ENCODE measurements at places on chromosomes 1 and 21.

DNA sequence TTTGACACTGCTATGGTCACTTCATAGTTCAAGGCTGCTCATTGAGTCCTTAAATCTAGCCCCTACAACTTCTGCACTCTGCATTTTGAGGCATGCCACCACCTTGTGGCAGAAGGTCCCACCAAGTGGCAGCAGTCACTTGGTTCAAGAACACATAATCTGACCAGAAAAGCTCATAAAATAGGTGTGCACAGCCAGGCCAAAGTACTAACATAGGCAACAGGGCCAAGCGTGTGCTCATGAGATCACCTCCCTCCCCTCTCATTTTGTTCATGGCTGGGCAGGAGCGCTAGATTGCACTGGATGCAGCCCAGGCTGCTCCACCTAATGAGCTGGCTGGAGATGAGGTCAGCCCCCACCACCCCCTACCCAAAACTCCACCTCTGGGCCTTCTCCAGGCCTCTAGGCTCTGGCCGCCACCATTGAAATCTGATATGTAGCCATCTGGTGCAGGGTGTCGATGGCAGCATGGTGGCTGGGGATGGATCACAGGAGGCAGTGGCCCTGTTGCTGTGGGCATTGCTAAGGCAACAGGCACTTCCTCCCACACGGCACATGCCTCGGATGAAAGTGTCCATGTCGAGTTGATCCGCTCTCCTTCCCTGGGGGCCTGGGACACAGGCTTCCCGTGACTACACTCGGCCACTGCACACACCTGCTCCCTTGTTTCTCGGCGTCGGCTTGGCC lies 193.2 kb downstream of the TRABD2B start:
- DNase-seq = no peak

- DNase-seq = peak; percentile 89
Observed at GRCh38 chr1:42913426-42914091, 45.1 kb downstream of the SLC2A1 start.

GRCh38 chr1:211723273-211723672 lies 47.9 kb upstream of the NEK2 start:
- DNase-seq = no peak

GRCh38 chr21:44932408-44933181 lies 7.2 kb upstream of the SLX9 start:
- DNase-seq = no peak

DNA sequence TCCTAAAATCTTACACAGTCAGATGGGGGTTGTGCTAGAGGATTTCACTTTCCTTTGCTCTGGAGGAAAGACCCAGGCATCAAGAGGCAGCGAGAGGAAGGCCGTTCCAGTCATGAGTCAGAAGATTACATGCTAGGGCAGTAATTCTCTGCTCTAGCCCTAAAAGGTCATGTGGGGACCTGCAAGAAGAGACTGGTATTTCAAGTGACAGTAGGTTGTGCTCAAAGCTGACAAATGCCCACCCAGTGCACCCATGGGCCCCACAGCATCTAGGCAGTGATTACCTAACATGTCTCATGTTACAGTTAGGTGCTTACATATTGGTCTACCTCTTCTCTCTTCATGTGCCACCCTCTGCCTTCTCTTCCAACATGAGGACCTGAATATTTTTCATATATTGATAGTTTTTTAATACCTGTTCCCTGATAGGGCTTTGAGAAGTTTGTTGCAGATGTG lies 99.7 kb upstream of the BEND5 start:
- DNase-seq = peak; percentile 56

- DNase-seq = no peak
Observed at GRCh38 chr1:85378534-85378933, 86.4 kb downstream of the DDAH1 start.

GRCh38 chr1:180211860-180212229 lies 18.2 kb upstream of the LHX4 start:
- DNase-seq = no peak

DNA sequence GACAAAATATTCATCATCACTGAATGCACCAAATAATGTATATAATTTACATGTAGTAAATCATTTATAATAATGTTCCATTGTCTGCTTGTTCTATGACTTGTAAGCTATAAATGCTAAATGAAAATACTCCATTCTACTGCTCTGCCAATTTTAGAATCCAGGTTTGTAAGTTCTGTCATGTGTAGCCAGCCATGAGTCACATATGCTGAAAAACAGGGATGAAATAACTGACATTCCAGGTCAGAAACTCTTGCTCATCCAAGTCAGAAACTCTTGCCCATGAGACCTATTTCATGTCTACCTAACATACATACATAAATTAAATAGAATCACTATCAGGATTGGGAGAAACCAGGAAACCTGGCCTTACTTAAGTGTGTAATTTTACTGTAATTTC lies 95.6 kb downstream of the ASH1L start:
- peak; percentile 81 for DNase-seq

- peak; percentile 74 for DNase-seq
Observed at GRCh38 chr1:245797592-245798348, 643.0 kb downstream of the KIF26B start.

GRCh38 chr1:212149566-212149965 lies 114.0 kb downstream of the DTL start:
- no peak for DNase-seq

DNA sequence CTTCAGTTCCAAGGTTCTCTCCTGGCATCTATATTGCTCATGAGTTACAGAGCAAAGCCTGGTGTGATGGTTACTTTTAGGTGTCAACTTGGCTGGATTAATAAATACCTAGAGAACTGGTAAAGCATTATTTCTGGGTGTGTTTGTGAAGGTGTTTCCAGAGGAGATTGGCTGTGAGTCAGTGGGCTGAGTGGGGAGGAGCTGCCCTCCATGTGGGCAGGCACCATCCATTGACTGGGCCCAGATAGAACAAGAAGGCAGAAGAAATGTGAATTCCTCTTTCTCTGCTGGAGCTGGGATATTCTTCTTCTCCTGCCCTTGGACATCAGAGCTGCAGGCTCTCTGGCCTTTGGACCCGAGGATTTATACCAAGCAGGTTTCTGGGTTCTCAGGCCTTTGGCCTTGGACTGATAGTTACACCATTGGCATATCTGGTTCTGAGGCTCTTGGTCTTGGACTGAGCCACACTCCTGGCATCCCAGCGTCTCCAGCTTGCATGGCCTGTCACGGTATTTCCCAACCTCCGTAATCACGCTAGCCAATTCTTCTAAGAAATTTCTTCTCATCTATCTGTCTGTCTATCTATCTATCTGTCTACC lies 44.5 kb downstream of the B3GALT5 start:
- no peak for DNase-seq

- DNase-seq = no peak
Observed at GRCh38 chr1:219924342-219924741, 4.0 kb downstream of the SLC30A10 start.

DNA sequence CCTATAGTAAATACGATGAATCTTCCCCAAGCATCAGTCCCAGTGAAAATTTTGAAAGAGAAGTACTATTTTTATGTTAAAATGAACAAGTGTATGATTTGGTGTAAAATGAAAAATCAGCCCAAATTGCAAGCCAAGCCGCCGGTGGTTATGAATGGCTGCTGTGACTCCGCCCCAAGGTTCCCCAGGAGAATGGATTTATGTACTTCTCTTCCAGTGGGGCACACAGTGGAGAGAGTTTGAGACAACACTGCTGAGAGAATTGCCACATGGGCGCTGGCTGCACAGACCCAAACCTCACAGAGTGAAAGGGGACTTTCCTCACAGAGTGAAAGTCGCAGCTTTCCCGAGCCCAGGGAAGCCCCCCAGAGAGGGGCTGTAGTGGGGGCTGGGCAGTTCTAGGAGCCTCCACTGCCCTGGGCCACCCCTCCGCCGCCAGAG lies 24.0 kb downstream of the CDK18 start:
- DNase-seq = no peak

GRCh38 chr1:67889466-67889865 lies 56.2 kb upstream of the GNG12 start:
- no peak for DNase-seq

DNA sequence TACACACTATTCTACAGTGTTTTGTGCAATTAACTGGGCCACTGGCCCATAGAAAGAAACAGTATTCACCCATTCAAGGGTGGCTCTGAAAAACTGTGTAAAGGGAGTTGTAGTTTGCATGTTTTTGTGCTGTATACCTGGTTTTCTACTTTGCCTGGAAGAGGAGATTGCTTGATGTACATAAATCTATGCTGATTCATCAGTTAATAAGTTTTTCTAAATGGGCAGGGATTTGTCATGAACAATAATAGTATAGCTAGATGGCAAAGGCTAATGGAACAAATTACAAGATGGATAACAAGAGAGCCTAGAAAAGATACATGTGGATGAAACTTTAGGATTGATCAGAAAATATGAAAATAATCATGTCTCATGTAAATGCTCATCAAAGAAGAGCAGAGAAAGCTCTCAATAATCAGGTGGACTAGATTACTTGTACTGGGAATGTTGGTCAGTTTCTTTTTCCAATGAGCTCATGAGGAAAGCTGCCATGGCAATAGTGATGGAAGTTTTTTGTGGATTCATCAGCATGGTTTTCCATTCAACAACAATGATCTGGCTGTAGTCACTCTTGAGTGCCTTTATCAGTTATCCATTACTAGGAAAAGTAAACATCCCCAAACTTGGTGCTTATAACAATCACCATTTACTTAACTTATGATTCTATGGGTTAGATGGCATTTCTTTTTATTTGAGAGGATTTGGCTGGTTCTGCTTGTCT lies 602.8 kb downstream of the BRINP3 start:
- no peak for DNase-seq

GRCh38 chr1:92913093-92913819 lies 48.0 kb downstream of the DIPK1A start:
- no peak for DNase-seq
